ENCODE measurements at places on chromosomes 4 and X. TPM values are rescaled to one million over a fixed set of nuclear protein-coding genes. Genes with fewer than 3 reads are reported as not detected.

Gene DRD5
- total RNA-seq, result 0.09 TPM

Gene TRPC5OS
- 0.13 TPM for total RNA-seq

Gene ZNF732
- total RNA-seq, result 2.1 TPM

Gene TEX13C
- not detected for total RNA-seq

Gene GPR34
- total RNA-seq, result 6.4 TPM

- no peak for DNase-seq
- no peaks in the 10 kb centered on the region for H3K4me1 ChIP-seq
- peaks cover 29% of the 10 kb centered on the region for H3K27me3 ChIP-seq
- no peak overlapping the region for H3K4me3 ChIP-seq
Observed at GRCh38 chrX:24264383-24264782, 49.5 kb downstream of the SUPT20HL2 start.

DNA sequence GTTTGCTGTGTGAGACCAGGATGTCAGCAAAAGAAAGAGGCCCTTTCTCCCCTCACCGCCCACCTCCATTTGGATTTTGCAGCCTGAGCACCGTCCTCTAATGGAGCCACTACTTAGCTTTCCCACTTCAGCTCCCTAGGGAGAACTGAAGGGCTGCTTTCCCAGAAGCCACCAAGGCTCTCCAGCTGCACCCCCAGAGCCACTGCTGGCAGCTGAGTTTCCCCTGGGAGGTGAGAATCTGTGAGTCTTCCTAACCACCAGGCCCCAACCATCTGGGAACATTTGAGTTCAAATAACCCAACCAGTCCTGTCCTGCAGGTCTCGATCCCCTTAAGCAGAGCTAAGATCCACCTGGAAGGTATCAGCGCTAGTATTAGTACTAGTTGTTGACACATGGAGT lies 173.1 kb upstream of the USP9X start:
- H3K27ac ChIP-seq, result no peak overlapping the region
- DNase-seq, result peak; percentile 19
- no peaks in the 10 kb centered on the region for H3K36me3 ChIP-seq
- H3K27me3 ChIP-seq, result peaks cover 16% of the 10 kb centered on the region
- H3K4me1 ChIP-seq, result no peaks in the 10 kb centered on the region
- H3K4me3 ChIP-seq, result no peak overlapping the region

DNA sequence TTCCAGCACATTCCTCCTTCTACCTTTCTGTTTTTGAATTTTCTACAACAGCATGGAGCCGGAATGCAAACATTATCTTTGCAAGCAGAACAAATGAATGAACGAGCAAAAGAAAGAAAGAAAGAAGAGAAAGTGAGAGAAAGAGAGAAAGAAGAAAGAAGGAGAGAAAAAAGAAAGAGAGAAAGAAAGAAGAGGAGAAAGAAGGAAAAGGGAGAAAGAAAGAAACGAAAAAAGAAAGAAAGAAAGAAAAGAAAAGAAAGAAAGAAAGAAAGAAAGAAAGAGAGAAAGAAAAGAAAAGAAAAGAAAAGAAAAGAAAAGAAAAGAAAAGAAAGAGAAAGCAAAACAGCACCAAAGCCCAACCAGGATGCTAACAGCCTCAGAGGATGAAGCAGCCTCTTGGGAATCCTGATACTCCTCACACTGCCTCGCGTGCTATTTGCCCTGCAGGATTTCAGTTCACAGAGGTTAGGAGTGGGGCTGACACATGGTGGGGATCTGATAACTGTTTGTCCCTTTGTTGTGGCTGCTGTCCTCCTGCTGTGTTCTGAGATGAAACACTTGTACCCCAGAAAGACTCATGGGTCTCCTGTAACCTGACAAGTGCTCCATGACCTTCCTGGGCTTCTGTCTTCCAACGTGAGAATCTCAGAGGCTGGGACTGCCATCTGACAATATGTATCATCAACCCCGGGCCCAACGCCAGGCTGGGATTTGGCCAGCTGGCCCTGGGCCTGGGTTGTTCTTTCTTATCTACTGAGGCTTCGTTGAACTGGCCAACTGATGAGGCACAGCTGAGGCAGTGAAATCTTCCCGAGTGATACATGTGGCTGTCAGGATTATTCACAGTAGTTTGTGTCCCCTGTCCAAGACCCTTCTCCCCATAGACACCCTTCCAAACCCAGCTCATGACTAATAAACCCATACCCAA lies 61.0 kb downstream of the SEPSECS start:
- peak; percentile 89 for DNase-seq
- no peak overlapping the region for H3K4me3 ChIP-seq
- H3K36me3 ChIP-seq, result no peaks in the 10 kb centered on the region
- peak overlapping the region; percentile 85 for H3K27ac ChIP-seq
- H3K4me1 ChIP-seq, result peaks cover 60% of the 10 kb centered on the region

DNA sequence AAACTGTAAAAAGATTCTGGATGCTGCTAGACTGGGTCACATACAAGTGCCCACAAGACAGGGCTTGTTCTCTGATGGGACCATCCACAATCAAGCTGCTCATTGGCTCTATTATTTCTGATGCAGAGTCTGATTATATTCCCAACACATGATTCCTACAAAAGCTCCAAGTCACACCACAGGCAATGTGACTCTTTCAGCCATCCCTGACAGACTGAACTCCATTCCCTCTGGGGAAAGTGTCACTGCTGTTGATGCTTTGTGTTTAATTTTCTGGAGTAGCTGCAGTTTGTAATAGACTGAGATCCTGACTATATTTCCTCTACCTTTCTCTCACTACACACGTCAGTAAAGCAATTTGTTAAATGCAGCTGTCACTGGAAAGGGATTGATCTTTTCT lies 55.4 kb upstream of the BCLAF3 start:
- no peak overlapping the region for H3K4me3 ChIP-seq
- H3K27me3 ChIP-seq, result peaks cover 39% of the 10 kb centered on the region
- no peaks in the 10 kb centered on the region for H3K4me1 ChIP-seq
- no peak for DNase-seq
- H3K36me3 ChIP-seq, result no peaks in the 10 kb centered on the region

DNA sequence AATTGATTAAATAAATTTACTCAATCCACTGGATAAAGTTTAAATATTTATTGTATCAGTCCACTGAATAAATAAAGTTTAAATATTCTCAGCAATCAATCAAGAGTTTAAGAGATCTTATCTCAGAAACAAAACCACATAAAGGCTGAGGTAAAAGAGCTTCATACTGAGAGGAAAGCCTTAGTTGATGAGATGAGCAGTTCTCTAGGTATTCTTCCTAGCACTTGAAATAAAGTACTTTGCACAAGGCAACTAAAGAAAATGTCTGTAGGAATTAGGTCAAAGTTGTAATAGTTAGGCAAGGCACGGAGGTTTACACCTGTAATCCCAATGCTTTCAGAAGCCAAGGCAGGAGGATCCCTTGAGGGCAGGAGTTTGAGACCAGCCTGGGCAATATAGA lies 63.5 kb downstream of the UCHL1 start:
- H3K4me3 ChIP-seq, result no peak overlapping the region
- H3K27me3 ChIP-seq, result no peaks in the 10 kb centered on the region
- H3K4me1 ChIP-seq, result no peaks in the 10 kb centered on the region

GRCh38 chrX:83759872-83760271 lies 101.1 kb upstream of the CYLC1 start:
- no peaks in the 10 kb centered on the region for H3K4me1 ChIP-seq
- no peak overlapping the region for H3K4me3 ChIP-seq
- peak; percentile 0 for DNase-seq
- H3K36me3 ChIP-seq, result no peaks in the 10 kb centered on the region
- H3K27ac ChIP-seq, result no peak overlapping the region
- H3K27me3 ChIP-seq, result no peaks in the 10 kb centered on the region

DNA sequence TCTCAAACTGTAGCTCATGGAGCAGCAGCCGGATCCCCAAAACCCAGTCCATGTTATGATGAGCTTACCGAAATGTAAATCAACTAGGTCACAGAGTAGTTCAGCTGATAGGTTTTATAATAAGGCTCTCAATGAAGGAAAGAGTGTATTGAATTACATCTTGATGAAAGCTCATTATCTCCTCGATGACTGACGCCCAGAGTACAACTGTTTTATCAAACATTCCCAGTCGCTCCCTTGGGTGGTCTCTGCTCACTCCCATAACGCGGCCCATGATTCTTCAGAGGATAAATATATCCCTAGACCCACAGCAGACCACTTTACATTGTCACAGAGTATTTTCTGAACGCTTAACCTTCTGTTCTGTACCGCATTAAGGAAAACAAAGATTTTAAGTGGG lies 452.3 kb upstream of the GALNT7 start:
- H3K4me3 ChIP-seq, result no peak overlapping the region
- H3K4me1 ChIP-seq, result no peaks in the 10 kb centered on the region
- no peak for DNase-seq
- H3K36me3 ChIP-seq, result no peaks in the 10 kb centered on the region
- no peak overlapping the region for H3K27ac ChIP-seq

DNA sequence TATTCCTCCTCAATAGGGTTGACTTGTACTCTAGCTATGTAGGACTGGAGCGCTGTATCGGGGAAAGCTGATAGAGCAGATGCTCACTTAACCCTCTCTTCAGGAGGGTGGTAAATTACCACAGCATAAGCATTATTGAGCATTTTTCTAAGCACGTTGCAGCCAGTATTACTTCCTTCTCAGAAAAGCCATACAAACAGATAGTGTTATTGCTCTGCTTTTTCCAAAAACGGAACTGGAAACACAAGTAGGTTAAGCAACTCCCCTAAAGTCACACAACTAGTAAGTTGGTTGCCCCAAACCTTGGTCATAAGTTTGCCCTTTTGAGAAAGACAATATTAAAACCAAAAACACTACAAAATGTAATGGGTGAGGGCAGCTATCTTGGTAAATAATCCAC lies 73.9 kb downstream of the REELD1 start:
- DNase-seq, result peak; percentile 29
- H3K36me3 ChIP-seq, result peaks cover 2% of the 10 kb centered on the region
- H3K27ac ChIP-seq, result no peak overlapping the region
- no peak overlapping the region for H3K4me3 ChIP-seq

GRCh38 chr4:87911252-87911774 lies 64.2 kb upstream of the SPP1 start:
- no peak overlapping the region for H3K27ac ChIP-seq
- peak; percentile 10 for DNase-seq
- no peak overlapping the region for H3K4me3 ChIP-seq

GRCh38 chr4:179624768-179625181 lies 2182.5 kb upstream of the AGA start:
- H3K27ac ChIP-seq, result no peak overlapping the region
- no peaks in the 10 kb centered on the region for H3K36me3 ChIP-seq
- DNase-seq, result peak; percentile 11
- H3K4me3 ChIP-seq, result no peak overlapping the region
- no peaks in the 10 kb centered on the region for H3K4me1 ChIP-seq
